NCI-H1105 (cell line): ENCODE measurements at places on chromosomes 4 and X.

- DNase-seq: no peak
Measured at GRCh38 chrX:134737061-134737460, 78.8 kb upstream of the PLAC1 start.

DNA sequence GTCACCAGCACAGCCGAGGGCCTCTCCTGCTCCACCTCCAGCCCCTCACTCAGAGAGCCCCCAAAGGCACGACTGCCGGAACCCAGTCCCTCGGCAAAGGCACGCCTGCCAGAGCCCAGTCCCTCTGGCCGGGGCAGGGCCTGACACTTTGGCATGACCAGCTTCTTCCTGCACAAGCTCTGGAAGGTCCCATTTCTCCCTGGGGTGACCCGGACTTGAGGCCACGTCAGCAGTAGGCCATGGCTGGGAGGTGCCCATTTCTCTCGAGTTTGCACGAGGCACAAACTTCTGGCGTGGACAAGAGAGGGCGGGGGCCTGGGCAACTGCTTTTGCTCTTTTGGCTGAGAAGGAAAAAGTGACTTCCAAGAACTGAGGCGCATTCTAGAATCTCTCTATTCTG, 62.2 kb upstream of the GPR78 start:
- DNase-seq: no peak

DNA sequence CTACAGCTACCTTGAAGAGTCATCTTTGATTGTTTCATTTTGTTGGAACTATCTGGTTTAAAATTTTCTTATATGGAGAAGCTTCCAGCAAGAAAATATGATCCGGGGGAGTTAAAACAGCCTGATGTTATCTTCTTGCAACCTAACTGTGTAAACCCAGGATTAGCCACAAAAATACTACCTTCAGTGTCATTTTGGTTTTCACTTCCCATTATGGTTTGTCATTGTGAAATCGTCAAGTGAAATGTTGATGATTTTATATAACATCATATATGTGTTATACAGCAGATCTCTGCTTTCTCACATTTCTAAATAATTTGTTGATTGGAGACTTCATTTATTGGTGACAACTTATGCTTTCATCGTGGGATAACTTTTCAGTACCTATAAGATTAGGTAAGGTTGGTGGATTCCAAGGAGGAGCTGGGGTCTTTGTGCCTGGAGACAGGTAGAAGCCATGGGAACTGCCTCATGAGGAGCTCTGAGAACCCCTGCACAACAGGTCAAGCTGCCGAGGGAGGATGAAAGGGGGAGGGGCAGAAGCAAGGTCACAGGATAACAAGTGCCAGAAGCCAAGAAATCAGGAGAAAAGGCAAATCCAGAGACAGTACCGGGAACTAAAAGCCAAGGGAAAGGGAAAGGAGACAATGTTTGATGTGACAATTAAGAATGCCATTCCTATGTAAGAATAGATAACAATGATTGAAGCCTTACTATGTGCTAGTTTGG, 7.2 kb downstream of the ARHGAP24 start:
- no peak for DNase-seq

DNA sequence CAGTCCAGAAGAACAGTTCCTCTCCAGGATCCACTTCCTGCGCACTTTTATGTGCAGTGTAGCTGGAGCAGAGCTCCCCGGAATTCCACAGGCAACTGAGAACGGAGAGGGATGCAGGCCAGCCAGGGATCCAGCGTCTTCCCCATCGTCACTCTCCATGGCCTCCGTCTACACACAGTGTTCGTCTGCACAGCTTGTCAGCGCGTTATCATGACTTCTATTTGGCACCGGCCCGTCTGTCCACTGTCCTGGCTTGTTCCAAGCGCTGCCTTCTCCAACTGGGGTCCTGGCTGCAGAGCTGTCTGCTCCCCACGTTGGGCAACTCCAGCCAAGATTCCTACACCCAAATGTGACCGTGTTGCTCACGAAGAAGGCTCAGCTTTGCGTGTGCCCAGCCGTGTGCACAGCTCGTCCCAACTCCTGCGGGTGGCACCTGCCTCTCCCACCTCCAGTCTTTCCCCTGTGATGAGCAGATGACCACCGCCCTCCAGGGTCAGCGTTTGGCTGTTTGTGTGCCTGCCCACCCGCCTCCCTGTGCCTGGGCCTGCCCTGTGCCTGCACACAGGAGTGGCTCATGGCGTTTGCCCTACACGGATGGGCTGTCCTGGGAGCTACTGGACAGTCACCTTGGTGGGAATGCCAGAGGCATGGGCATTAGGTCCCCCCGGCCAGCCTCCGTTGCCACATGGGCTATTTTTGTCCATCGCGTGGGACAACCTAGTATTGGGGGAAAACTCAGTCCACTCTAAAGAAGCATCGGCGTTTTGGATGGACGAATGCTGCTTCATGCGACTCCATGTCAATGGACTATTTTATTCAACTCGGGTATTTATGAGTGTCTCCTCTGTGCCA, 2.2 kb upstream of the CTBP1 start:
- DNase-seq: no peak

- no peak for DNase-seq
Measured at GRCh38 chr4:41477181-41477905, 60.6 kb upstream of the LIMCH1 start.

DNA sequence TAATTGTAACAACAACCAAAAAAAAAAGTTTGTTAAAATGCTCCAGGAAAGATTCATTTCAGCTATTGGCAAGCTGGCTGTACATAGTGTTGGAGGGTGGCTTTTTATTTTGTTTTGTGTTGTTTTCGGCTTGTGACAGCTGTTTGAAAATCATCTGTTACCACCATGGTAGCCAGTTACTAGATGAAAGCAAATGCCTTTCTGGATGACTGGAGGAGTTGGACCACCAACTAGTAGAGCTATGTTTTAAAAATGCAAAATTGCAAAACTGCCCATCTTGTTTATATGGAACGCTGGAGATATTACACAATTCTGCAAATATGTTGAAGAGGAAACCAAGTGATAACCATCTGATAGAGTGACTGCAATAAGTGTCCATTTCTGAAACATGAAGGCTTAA, 53.2 kb upstream of the TNIP3 start:
- no peak for DNase-seq

DNA sequence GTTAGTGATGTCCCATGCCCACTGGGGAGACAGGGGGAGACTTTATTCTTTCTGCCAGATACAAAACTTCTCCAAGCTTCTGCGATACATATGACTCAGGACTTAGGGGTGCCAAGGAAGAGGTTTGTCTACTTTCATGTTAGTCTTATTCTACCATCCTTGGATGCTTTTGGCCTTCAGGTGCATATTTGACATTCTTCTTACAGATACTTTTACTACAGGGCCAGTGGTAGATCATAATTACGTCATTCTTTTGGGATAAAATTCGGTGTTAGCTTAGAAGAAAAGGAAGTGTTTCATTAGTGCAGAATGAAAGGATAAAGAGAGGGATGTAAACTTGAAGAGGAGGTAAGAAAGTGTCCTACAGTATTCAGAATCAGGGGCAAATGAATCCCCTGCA, 245.2 kb downstream of the THOC2 start:
- no peak for DNase-seq
